COLO829 (cell line): ENCODE measurements at places on chromosomes 7 and 10.

GRCh38 chr10:96271016-96271815 lies at the start of gene BLNK:
TSS of gene BLNK (minus strand) at chr10:96271569. CDS start at chr10:96271398, 171 bp downstream.
- no peak for DNase-seq

DNA sequence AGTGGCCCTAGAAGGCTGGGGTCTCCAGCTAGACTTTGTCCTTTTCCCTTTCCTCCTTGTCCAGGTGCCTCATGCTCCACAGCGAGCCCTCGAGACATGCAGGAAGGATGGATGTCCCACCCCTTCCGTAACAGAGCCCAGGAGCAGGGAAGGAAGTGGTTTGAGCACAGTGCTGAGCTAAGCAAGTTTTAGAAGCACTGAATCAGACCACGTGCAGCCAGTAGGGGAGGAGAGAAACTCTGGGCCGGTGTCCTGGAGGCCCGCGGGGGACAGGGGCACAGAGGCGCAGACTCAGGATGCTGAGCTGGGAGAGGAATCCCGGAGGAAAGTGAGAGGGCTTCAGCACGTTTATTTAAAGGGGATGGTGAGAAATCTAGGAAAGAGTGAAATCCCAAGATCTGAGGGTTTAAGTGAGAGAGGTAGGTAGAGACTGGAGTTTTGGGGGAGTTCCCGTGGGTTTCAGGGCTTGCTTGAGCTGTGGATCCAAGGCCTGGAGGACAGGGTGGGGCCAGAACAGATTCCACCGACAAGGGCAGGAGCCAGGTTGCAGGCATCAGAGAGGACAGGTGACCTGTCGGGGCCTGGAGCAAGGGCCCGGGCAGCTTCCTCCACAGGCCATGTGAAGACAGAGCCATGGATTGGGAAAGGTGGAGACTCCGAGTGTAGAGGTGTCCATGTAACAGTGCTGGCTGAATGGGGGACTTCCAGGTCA lies 4.4 kb upstream of the IRF5 start:
- no peak for DNase-seq

- DNase-seq = no peak
Observed at GRCh38 chr10:75658915-75659314, 227.5 kb downstream of the LRMDA start.

- no peak for DNase-seq
Observed at GRCh38 chr10:79358811-79359210, 11.5 kb downstream of the PPIF start.

DNA sequence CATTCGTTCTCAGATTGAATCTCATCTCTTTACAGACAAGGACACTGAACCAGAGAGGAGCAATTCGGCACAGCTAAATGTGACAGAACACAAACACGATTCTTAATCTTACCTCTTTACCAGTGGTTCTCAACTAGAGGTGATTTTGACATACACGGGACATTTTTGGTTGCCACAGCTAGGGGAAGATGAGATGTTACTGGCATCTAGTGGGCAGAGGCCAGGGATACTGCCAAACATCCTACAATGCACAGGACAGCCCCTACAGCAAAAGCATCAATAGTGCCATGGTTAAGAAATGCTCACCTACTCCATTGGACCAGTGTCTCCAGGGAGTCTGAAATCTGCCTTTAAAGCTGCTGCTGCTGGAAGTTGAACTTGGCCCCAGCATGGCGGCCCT lies 27.3 kb downstream of the PDE1C start:
- no peak for DNase-seq

DNA sequence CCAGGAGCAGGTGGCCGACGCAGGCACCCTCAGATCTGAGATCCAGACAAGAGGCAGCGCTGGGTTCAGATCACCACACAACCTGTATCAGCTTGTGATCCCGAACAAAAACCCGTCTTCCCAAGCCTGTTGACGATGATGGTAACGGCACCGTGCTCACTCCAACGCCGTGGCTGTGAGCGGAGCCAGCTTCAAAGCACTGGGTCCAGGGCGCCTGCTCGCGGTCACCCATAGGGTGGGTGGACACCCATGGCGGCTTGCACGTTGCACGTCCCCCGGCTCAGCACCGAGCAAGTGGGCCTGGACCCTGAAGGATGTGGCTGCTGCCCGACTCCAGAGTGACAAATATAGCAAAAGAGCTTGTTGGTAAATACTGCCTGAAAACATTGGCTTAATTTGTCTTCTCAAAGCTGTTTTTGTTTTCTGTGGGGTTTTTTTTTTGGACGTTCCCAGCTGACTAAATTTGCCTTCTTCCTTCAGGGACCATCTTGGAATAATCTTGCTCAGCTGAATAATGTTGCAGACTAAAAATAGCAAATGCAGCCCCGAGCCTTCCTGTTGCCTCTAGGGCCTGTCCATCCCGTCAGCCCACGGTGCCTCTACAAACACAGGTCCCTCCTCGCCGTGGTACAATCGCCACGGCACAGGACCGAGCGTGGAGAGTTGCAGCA lies 41.0 kb downstream of the FOXK1 start:
- DNase-seq = no peak

DNA sequence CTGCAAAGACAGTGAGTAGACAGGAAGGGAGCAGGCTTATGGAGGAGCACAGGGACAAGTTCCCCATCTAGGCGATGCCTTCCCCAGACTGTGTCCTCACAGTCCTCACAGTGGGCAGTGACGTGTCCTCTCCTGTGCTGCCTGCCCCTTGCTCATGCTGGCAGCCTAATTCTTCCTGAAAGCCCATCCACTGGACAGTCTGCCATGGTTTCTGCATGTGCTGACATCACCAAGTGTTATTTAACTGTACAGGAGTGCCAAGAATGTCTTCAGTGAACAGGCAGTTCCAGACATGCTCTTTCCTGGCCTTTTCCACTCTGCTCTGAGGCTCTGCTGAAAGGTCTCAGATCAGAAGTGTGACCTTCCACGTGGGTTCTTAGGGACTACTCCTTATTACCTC lies 54.1 kb downstream of the ZNF248 start:
- no peak for DNase-seq
